Activated CD4-positive, alpha-beta memory T cell treated with anti-CD3 and anti-CD28 coated beads, Interleukin-2, amount 10 ng/mL, durations not matched to agents 7 days and 5 days (primary cell): ENCODE measurements at places on chromosomes 11 and 22.

GRCh38 chr11:115389790-115390189 is 114.4 kb downstream of the CADM1 start:
- peaks cover 3% of the 10 kb centered on the region for H3K27me3 ChIP-seq
- H3K4me1 ChIP-seq: no peaks in the 10 kb centered on the region
- no peaks in the 10 kb centered on the region for H3K36me3 ChIP-seq
- H3K27ac ChIP-seq: no peak overlapping the region
- no peak for DNase-seq
- no peak overlapping the region for H3K4me3 ChIP-seq

GRCh38 chr11:128931668-128932067 is 11.0 kb downstream of the TP53AIP1 start:
- no peak for DNase-seq
- no peaks in the 10 kb centered on the region for H3K27me3 ChIP-seq

DNA sequence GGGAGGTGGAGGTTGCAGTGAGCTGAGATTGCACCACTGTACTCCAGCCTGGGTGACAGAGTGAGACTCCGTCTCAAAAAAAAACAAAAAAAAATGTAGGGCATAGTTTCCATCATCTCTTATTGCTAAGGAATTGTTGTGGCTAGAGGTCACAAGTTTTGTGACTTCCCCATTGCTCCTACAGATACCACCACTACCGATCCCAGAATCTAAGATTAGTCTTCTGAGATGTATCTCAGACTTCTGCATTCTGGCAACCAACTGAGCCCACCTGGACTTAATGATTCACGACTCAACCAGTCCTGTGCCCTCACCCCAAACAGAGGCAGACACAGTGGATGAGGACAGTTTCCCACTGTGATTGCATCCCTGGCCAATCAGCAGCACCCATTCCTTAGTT is 148.9 kb downstream of the NECTIN1 start:
- H3K4me1 ChIP-seq: peaks cover 6% of the 10 kb centered on the region
- H3K27me3 ChIP-seq: peaks cover 48% of the 10 kb centered on the region
- no peak overlapping the region for H3K4me3 ChIP-seq
- no peak overlapping the region for H3K27ac ChIP-seq

GRCh38 chr11:28117712-28118111 is 9.5 kb downstream of the METTL15 start:
- H3K4me3 ChIP-seq: no peak overlapping the region
- DNase-seq: no peak
- H3K36me3 ChIP-seq: peaks cover 6% of the 10 kb centered on the region
- H3K27me3 ChIP-seq: no peaks in the 10 kb centered on the region
- no peak overlapping the region for H3K27ac ChIP-seq
- H3K4me1 ChIP-seq: peaks cover 3% of the 10 kb centered on the region

DNA sequence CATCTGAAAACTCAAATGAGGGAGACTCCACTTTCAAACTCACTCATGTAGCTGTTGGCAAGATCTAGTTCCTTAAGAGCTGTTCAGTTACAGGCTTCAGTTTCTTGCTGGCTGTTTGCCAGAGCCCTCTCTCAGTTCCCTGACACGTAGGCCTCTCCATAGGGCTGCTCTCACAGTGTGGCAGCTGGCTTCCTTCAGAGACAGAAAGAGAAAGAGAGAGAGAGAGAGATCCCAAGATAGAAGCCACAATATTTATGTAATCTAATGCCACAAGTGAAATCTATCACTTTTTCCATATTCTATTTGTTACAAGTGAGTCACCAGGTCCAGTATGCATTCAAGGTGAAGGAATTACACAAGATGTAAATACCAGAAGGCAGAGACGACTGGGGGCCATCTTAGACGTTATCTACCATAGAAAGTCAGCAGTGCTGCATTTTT is 168.8 kb downstream of the RCN1 start:
- H3K4me3 ChIP-seq: no peak overlapping the region
- DNase-seq: no peak
- no peaks in the 10 kb centered on the region for H3K36me3 ChIP-seq
- no peaks in the 10 kb centered on the region for H3K4me1 ChIP-seq

DNA sequence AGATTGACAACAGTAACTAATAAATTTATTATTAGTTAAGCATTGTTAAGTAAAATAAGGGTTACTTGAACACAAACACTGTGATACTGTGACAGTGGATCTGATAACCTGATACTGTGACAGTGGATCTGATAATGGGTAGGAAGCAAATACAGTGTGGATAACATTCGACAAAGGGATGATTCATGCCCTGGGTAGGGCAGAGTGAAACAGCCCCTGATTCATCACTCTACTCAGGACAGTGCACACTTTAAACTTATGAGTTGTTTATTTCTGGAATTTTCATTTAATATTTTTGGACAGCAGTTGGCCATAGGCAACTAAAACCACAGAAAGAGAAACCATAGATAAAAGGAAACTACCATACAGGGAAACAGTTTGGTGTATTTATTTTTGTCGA is 60.8 kb upstream of the CTSC start:
- no peak overlapping the region for H3K27ac ChIP-seq
- no peaks in the 10 kb centered on the region for H3K27me3 ChIP-seq
- H3K36me3 ChIP-seq: peaks cover 4% of the 10 kb centered on the region
- peaks cover 18% of the 10 kb centered on the region for H3K4me1 ChIP-seq
